Glutamatergic neuron (in vitro differentiated cells): ENCODE measurements at places on chromosomes 5 and 9. TPM values are rescaled to one million over a fixed set of nuclear protein-coding genes. Genes with fewer than 3 reads are reported as not detected.

- no peak overlapping the region for H3K4me3 ChIP-seq
- H3K4me1 ChIP-seq: no peaks in the 10 kb centered on the region
- H3K27ac ChIP-seq: no peak overlapping the region
- DNase-seq: no peak
- H3K27me3 ChIP-seq: no peaks in the 10 kb centered on the region
- no peaks in the 10 kb centered on the region for H3K36me3 ChIP-seq
Measured at GRCh38 chr5:90015584-90016018, 394.0 kb downstream of the CETN3 start.

DNA sequence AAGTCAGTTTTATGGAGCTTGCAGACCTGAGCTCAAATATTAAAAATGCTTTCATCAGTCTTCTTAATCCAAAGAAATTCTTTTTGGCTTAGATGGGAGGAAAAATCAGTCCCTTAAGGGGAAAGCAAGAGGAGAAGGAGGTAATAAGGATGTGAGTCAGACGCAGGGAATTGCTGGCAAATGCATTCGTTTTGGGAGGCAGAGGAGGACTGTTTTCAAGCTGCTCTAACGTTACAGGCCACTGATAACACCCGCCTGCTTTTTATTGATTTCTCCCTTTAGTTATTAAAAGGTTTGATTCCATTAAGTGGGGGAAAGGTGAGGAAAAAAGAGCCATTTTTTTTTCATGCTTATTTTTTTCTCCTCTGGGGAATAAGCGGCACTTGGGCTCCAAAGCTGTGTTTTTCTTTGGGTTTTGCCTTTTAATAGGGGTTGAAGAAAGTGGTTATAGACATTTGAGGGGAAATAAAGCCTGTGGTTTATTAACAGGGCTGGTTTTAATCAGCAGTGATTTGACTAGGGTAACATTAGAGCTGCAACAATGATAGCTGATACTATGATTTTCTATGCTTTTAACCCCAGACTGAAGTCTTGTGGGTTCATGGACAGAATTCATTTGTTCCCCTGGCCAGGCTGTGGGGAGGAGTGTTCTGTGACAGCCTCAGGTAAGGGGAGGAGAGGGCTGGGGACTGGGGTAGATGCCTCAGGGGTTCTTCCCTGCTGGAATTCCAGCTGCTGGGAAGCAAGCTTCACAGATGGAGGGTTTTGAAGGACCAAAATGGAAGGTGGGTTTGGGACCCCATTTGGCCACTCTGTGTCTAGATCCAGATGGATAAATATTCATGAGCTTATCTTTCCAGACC lies 225.2 kb downstream of the GAS1 start:
- no peak for DNase-seq
- H3K27me3 ChIP-seq: no peaks in the 10 kb centered on the region
- H3K4me1 ChIP-seq: peaks cover 6% of the 10 kb centered on the region
- peak overlapping the region; percentile 50 for H3K27ac ChIP-seq
- peak overlapping the region; percentile 59 for H3K4me3 ChIP-seq
- no peaks in the 10 kb centered on the region for H3K36me3 ChIP-seq

PAEP gene
- not detected for total RNA-seq

DNA sequence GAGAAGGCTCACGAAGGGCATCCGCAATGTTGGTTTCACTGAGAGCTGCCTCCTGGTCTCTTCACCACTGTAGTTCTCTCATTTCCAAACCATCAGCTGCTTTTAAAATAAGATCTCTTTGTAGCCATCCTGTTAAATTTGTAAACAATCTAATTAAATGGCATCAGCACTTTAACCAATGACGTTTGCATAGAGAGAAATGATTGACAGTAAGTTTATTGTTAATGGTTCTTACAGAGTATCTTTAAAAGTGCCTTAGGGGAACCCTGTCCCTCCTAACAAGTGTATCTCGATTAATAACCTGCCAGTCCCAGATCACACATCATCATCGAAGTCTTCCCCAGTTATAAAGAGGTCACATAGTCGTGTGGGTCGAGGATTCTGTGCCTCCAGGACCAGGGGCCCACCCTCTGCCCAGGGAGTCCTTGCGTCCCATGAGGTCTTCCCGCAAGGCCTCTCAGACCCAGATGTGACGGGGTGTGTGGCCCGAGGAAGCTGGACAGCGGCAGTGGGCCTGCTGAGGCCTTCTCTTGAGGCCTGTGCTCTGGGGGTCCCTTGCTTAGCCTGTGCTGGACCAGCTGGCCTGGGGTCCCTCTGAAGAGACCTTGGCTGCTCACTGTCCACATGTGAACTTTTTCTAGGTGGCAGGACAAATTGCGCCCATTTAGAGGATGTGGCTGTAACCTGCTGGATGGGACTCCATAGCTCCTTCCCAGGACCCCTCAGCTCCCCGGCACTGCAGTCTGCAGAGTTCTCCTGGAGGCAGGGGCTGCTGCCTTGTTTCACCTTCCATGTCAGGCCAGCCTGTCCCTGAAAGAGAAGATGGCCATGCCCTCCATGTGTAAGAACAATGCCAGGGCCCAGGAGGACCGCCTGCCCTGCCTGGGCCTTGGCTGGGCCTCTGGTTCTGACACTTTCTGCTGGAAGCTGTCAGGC lies 16.6 kb downstream of the SQSTM1 start:
- no peak overlapping the region for H3K4me3 ChIP-seq
- H3K27me3 ChIP-seq: peaks cover 4% of the 10 kb centered on the region
- H3K36me3 ChIP-seq: peaks cover 33% of the 10 kb centered on the region

DNA sequence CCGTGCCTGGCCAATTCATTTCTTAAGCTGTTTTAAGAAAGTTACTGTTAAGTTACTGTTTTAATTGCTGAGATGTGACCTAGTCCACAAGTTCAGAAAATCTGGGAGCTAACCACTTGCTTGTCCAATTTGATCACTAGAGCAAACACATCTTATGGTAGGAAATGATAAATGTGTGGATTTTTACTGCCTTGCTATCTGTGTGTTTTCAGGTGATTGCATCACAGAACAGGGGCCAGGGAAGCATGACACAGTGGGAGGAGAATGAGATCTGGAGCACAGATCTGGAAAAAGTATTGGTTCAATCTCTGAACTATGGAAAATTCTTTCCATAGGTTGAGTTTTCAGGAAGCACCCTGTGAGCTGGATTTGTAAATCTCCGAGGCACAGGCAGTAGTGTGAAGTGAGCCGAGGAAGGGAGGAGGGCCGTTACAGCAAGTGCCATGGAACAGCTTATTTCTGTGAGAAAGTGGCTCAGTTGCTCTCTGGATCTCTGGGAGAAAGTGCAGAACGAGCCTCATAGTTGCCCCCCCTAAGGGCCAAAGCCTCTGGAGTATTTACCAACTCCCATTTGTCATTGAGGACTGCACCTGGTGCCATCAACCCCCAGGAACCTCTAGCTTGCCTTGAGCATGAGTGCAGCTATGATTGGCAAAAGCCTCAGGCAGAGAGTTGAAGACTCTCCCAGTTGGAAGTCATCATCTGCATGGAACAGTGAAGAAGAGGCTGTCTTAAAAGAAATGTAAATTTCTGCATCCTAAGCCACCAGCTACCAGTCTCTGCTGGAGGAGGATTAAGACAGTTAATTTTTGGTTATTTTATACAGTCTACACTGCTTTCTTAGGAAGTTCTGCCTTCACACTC lies 161.8 kb upstream of the CLINT1 start:
- no peaks in the 10 kb centered on the region for H3K27me3 ChIP-seq
- no peaks in the 10 kb centered on the region for H3K36me3 ChIP-seq
- DNase-seq: no peak
